ENCODE measurements at places on chromosomes 13 and 19.

- DNase-seq: no peak
These were observed 167.7 kb downstream of the ZNF486 start for GRCh38 chr19:20334760-20335159.

- DNase-seq: no peak
These were observed 1478.3 kb downstream of the UQCRFS1 start for GRCh38 chr19:27734496-27735220.

- no peak for DNase-seq
These were observed 77.2 kb downstream of the TBC1D4 start for GRCh38 chr13:75404726-75405125.

DNA sequence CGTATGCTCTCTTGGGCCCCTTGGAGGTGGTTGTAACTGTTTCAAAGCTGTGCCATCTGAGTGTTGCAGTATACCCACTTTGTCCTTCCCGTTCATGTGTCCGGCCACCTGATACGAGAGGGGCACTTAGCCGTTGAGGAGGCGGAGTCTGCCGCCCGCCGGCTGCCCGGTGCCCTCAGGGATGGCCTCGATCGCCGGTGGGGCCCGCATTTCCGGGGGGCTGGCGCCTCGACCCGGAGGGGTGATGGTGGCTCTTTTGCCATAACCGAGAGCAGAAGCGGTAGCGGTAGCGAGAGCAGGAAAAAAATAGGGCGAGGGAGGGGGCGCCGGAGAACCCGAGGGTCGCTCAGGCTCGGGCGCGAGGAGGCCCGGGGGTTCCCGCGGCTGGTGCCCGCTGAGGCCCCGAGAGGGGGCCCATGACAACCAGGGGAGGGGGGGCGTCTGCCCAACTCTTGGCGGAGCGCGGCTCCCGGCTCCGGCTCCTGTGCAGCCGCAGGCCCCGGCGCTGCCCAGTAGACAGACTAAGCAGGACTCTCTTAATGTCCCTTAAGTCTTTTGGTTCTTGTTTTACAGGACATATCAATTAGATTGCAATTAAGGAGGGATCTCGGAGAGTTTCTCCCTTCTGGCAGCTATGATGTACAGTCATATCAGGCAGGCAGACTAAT is 342.7 kb upstream of the SGCG start:
- DNase-seq: no peak

GRCh38 chr19:15563931-15564330 is 51.1 kb upstream of the CYP4F8 start:
- DNase-seq: no peak

- no peak for DNase-seq
These were observed 293.8 kb downstream of the FGF9 start for GRCh38 chr13:21964686-21965085.

DNA sequence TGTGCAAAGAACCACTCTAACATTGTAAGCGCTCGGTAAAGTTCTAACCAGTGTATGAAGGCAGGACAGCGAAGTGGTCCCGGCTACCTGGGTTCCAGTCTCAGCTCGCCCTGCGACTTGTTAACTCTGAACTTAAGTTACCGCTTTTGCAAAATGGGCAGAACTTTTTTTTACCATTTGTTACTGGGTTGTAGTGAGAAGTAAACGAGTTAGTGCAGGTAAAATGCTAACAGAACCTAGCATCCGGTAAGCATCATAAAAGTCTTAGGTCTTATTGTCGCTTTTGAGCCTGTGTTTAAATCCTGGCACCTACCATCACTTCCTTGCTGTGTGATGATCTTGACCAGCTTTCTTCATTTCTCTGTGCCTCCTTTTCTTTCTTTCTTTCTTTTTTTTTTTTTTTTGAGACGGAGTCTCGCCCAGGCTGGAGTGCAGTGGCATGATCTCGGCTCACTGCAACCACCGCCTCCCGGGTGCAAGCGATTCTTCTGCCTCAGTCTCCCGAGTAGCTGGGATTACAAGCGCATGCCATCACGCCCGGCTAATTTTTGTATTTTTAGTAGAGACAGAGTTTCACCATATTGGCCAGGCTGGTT is 734 bp upstream of the TRMT1 start:
- DNase-seq: no peak

DNA sequence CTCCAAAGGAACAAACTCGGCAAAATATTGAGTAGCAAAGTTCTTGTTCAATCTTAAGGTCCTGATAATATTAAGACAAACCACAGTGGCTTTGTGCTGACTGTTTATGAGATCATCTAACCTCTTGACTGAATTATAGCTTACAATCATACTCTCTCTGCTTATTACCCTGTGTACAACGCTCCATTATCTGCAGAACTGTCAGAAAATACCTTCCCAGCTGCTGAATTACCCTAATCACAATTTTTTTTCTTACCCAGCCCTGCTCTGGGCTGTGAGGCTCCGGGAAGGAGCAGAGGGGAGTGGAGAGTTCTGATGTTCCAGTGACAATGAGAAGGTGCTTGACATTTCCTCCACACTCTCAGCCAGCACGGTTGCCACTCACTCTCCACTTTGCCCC is 64.8 kb downstream of the DCT start:
- DNase-seq: no peak

DNA sequence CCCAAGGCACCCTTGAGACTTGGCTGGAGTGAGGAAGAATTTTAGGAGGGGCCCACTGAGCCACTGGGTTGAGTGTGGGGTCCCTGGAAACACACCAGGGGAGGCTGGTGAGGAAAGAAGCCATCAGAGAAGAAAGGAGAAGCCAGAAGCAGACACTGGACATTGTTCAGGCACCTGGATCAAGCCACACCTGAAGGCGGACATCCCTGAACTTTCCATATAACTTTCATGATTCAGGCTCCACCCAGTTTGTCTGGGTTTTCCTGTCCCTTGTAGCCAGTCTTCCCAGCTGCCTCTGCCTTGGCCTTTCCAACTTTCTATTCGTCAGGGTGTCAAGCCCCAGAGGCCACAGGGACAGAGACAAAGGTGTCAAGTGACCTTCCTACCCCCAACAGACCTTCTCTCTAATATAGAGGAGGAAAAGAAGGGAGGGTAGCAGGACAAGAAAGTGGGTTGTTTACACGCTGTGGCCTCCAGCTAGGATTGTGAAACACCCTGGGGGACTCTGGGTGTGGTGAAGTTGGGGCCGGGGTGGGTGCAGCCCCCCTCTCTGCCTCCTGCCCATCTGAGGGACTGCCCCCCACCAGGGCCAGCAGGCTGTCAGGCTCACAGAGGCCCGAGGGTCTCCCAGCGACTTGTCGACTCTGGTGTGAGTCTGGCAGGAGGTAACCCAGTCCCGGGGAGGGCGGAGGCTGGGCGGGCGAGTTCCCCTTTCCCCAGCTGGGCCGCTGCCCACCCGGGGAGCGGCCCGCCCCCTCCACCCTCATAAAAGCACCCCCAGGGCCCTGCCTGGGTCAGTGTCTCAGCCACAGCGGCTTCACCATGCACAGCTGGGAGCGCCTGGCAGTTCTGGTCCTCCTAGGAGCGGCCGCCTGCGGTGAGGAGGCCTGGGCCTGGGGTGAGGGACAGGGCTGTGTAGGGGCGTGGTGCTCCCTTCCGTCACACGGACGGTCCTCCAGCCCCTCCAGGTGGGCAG is at the start of gene CFD:
CFD (plus strand) TSS at position 797 of the 976 bp plus-strand sequence; CDS start at position 823, 26 bp downstream.
- DNase-seq: no peak

- no peak for DNase-seq
These were observed 130.4 kb downstream of the CRYL1 start for GRCh38 chr13:20395061-20395916.

GRCh38 chr13:114071410-114071809 is 61.0 kb downstream of the RASA3 start:
- DNase-seq: no peak

DNA sequence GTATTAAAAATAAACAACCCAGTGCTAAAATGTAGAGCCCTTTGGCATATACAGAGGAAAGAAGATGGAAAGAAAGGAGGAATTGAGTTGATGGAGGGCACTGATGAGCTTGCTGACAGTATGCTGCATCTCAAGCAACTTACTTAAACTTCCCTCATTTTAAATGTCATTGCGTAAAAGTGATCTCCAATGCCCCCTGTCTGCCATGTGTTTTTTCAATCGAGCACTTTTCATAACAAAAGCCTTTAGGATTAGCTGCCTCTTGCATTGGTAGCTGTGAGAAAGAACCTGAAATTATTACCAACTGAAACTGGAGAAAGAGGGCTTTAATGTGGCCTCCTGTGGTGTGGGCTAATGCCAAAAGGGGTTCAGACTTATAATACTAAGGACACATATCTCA is 541.6 kb downstream of the SUCLA2 start:
- DNase-seq: no peak

GRCh38 chr13:114126789-114127472 is 5.5 kb downstream of the RASA3 start:
- no peak for DNase-seq

DNA sequence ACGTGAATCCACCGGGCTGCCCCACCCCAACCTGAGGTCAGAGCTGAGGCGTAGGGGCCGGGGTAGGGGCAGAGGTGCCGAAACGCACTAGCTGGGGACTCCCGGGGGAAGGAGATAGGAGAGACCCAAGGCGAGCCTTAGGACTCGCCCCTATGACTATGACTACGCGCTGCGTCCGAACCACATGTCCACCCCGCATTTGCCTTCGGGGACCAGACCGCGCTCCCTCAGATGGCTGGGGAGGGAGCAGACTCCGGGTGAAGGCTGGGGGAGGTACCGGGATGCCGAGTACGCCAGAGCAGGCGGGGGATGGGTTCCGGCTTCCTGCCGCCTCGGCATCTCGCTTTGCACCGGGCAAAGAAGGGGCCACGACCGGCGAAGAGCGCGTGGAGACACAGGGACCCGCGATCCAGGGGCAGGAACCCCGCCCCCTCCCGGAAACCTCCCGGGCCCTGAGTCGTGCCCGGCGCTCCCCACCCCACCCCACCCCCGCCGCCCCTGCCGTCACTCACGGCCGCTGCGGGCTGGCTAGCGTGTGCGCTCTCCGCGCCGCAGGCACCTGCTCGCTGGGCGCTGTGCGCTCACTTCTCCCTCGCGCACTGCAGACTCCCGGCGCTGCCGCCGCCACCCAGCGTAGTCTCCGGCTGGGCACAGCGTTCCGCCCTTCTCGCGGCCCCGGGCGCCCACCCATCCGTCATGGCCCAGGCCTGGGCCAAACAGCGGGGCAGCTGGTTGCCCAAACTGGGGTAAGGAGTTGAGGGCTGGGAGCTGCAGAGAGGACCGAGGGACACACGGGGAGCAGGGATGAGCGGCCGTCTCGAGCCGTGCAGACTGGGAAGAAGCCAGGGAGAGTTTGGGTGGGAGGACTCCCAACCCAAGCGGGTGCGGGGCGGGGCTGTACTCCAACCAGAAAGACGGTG is 622 bp upstream of the VSTM2B start:
- peak; percentile 11 for DNase-seq

DNA sequence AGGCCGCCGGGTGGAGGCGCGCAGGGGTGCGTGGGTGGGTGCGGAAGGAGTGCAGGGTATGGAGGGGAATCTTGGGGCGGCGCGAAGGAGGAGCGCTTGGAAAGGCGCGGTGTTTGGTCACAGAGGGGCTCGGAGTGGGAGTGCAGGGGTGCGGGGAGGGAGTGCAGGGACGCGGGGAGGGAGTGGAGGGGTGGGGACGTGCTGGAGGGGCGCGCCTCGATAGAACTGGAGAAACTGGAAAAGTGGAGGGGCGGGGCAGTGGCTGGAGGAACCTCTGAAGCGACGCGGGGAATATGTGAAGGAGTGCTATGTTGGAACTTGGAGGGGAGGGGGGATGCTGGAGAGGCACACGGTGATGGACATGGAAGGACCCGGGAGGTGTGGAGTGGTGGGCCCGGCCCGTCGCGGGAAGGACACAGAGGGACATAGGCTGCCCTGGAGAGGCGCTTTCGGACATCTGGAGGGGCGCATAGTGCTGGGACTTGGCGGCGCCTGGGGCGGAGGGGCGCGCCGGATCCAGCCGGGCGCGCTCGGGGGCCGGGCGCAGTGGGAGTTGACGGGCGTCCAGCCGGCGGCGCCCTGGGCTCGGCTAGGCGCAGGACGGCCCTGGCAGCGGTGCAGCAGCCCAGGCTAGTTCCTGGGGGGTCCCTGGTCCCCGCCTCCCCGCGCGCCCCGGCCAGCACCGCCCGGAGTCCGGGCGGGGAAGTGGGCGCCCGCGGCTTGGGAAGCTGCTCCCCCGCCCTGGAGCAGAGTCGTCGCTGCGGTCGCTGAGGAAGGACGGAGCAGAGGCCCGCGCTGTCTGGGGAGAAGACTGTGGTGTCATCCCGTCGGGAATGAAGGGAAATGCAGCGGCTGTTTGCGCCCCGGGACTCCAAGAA is 20.8 kb upstream of the SGCG start:
- no peak for DNase-seq

- DNase-seq: peak; percentile 90
These were observed 26.5 kb downstream of the MAN2B1 start for GRCh38 chr19:12639901-12640613.

DNA sequence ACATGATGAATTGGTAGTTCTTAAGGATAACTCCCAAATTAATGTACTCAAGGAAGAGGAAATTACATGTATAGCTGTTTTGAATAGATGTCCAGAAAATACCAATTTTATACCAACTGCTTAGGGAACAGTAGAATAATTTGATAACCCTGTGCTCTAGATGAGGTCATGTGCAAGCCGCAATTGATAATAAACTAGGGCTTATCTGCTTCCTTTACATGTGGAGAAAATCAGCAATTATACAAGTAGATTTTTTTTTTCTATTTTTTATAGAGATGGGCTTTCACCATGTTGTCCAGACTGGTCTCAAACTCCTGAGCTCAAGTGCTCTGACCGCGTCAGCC is 9.3 kb downstream of the TPT1 start:
- DNase-seq: no peak

- no peak for DNase-seq
These were observed 8.7 kb downstream of the CEACAM4 start for GRCh38 chr19:41617941-41618730.

DNA sequence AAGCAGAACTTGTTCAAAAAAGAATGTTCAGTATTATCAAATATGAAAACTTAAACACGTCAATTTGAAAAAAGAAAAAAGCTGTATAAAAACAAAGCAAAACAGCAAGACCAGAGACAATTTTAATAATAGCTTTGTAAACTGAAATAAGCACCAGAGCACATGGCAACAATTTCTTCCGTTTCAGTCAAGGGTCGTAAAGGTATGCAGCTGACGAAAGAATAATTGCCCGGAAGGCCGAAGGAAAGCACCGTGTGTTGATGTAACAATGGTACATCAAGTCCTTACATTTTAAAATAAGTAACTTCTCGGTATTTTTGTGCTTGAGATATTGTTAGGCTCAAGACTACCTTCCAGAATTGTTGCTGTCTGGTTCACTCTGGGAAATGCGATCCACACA is 1.7 kb downstream of the PROSER1 start:
- peak; percentile 26 for DNase-seq

DNA sequence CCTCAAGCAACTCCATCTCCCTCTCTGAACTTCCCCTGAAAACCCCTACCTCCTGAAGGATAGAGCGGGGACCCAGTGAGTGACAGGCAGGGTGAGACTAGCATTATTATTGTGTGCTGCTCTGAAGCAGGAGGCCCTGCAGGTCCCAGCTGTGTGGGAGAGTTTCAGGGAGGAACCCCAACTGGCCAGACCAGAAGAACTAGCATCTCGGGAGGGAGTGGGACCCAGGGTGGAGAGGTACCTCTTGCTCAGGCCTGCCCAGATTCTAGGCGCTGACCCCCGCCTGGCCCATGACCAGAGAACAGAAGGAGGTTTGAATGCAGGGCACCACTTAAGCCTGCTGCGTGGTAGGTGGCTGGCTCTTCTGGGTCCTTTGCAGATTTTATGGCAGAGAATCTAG is 5.7 kb upstream of the LYPD3 start:
- DNase-seq: no peak

- DNase-seq: no peak
These were observed 10.0 kb downstream of the RYR1 start for GRCh38 chr19:38443458-38443999.

Data from activated T-cell treated with anti-CD3 and anti-CD28 coated beads, Interleukin-2, amount 50 U/mL, for 72 hours (primary cell).